ENCODE measurements at places on chromosomes 5 and 9. TPM values are rescaled to one million over a fixed set of nuclear protein-coding genes. Genes with fewer than 3 reads are reported as not detected.

DMRTA1 gene
- total RNA-seq = 0.50 TPM

DNA sequence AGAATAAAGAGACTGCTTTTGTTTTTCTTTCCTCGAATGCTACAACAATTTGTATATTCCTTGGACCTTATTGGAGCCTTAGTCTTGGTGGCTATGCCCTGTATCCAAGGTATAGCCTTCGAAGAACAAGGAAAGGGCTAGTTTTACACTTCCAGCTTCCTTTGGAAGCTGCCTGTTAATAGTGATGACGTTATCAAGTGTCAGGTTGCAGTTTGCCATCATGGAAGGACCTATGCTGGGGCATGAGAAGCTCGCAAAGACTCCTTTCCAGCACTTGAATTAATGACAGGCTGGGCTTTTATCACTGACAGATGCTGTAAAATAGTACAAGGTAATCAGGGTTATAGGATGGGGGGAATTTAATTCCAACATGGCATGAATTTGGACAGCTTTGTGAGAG is 157.9 kb downstream of the KDM4C start:
- DNase-seq = no peak

ADGRV1 gene
- 0.07 TPM for total RNA-seq

DNA sequence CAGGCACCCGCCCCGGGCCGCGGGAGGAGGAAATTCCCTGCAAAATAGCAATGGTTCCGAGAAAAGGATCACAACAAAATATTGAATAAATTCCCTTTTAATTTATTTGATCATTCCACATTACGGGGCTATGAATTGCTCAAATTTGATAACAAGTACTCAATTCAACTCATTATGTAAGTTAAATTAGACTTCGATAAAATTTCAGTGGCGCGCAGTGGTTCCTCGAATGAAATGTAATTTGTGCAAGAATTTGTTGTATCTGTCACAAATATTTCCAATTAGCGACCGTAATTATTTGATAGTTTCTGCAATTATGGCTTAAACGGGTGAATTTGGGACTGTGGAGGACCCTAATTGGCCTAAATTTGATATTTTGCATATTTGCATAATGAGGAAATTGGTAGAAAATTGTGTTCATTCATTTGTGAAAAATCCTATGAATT is 76.0 kb upstream of the TBCA start:
- DNase-seq = no peak

IRX1 gene
- 200 TPM for total RNA-seq

GRCh38 chr5:1001406-1002270 is 7.0 kb upstream of the NKD2 start:
- DNase-seq = no peak

PPIC gene
- 33.9 TPM for total RNA-seq

DNA sequence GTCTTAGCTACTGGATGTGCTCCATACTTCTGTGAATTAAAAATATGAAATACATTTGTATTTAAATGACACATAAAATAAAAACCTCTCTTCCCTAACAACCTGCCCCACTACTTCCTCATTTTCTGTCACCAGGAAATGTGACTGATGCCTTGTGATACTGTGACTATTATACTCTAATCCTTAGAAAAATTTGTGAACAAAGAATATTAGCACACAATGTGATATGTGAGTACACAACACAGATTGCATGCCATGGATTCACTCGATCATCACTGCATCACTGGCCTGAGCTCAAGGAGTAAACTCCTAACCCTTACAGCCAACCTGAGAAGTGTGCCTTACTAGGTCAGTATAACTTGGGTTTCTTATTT is 281.0 kb downstream of the EFNA5 start:
- no peak for DNase-seq

DNA sequence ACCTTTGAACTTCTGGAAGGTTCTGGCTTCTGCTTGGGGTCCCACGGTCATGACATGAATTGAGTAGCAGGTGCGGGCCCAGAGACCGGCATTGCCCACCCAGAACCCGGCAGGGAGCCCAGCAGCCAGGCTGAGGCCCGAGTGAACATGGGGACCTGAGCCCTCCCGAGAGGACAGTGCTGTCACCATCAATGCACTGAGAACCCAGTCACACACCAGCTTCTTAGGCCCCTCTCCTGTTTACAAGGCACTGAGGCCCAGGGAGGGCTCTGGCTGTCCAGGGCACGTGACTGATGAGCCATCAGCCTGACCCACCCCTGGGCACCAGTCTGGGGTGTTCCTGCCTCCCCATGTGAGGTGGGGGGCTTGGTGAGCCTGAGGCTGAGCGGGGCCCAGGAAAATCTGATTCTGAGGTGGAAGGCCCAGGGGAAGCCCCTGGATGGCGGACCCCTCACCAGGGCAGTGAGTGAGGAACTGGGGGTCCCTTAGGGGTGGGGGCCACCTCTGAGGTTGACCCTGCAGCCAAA is 60.3 kb upstream of the RNU6ATAC start:
- DNase-seq = no peak

DNA sequence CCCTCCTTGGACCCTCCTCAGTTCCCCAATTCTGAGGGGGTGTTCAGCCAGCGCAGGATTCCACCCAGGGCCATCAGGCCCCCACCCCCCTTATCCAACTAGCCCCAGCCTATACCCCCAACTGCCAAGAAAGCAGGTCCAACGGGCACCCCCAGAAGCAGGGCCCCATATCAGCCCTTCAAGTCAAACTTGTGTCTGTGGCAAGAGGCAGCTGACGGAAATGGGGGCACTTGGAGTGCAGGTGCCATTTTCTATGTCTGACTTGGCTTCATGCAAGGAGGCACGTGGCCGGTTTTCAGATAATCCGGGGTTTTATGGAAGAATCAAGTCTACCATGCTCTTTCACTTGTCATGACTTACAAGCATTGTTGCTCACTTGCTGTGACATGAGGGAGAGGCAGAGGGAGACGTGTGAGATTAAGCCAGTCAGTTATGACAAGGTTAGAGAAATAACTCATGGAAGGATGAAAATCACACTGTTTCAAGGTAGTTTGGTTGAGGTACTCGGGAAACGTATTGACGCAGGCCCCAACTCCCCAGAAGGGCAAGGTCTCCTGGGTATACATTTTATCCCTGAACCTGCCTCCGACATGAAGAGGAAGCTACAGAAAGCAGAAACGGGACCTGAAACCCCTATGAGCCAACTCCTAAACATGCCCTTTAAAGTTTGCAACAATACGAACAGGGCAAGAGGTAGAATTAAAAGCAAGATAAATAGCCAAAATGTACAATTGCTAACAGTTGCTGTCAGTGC is 26.5 kb upstream of the CLPTM1L start:
- DNase-seq = no peak

DNA sequence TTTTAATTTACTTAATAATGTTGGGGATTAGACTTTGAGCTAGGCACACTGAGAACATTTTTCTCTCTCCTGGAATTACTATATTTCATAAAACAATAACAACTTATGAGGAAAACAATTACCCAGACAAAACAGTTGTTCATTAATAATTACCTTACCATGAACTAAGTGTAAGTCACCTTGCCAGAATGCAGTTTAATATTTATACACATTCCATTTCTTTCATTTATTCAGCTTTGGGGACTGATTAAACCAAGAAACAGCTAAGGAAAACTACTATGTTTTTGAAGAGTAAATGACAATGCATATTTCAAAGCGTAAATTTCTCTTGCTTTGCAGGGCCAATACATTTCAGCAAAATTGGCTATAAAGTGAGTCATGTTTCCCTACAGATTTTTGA is 616.2 kb downstream of the PRELID2 start:
- DNase-seq = no peak

DNA sequence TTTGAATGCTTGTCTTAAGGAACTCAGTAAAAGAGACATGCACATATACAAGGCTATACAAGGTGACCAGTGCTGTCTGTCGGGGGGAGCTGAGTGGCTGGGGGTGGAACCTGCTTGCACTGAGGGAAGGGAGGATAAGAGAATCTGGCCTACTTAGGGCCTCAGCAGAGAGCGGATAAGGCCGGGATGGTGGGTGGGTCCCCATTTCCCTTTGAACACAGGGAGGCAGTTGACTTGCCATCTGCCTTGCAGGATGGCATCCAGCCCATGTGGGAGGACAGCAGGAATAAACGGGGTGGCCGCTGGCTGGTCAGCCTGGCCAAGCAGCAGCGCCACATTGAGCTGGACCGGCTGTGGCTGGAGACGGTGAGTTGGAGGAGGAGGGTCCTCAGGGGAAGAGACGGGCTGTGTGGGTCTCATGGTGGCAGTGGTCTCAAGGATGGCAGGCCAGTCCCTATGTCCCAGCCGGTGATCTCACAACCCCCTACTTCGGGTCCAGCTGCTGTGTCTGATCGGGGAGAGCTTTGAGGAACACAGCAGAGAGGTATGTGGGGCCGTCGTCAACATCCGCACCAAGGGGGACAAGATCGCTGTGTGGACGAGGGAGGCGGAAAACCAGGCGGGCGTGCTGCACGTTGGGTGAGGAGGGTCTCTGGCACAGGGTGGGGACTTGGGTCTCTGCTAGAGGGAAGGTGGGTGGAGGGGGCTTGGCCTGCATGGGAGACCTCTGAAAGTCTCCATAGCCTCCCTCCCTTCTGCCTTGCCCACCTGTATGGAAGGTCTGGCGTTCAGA is 2.2 kb upstream of the TSPAN17 start:
- no peak for DNase-seq

DNA sequence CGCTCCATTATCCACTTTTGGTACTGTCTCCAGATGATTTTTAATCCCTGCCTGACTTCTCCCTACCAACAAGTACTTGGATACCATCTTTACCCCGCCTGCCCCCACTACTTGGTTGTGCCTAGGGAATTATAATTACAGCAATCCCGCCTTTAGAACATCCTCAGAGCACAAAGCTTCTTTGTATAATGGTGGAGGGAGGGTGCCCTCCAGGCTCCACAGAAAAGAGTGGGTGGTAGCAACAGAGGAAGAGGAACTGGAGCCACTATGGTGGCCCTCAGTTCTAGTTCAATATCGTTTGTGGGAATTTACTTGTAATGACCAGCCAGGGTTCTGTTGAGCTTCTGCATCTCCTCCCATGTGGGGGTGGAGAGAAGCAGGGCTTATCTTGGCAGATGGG is 79.0 kb upstream of the RNF38 start:
- DNase-seq = no peak

C5orf52 gene
- not detected for total RNA-seq

GRCh38 chr5:41156739-41157138 is 56.6 kb downstream of the C6 start:
- DNase-seq = no peak

Measured in mammary epithelial cell (primary cell).